ENCODE measurements at places on chromosomes 16 and 17. TPM values are rescaled to one million over a fixed set of nuclear protein-coding genes. Genes with fewer than 3 reads are reported as not detected.

The NHERF2 gene
- 20.1 TPM for total RNA-seq

The KRTAP9-2 gene
- not detected for total RNA-seq

The CMTM2 gene
- not detected for total RNA-seq

The GAST gene
- 0.90 TPM for total RNA-seq

The KDM8 gene
- total RNA-seq = 1.7 TPM

The KRTAP1-5 gene
- not detected for total RNA-seq

The PGS1 gene
- total RNA-seq = 22.5 TPM

The HBZ gene
- not detected for total RNA-seq

The ITGAL gene
- total RNA-seq = not detected

The CTRL gene
- total RNA-seq = 0.26 TPM

The PRRT2 gene
- not detected for total RNA-seq

The PRSS21 gene
- 2.8 TPM for total RNA-seq

The HES7 gene
- total RNA-seq = 0.13 TPM

The CCL2 gene
- total RNA-seq = not detected

The SRP68 gene
- total RNA-seq = 54.8 TPM

The ZNF750 gene
- 13.8 TPM for total RNA-seq

The CCL17 gene
- not detected for total RNA-seq

The RCVRN gene
- not detected for total RNA-seq

The DNAH9 gene
- under 0.01 TPM for total RNA-seq

The RUSF1 gene
- 26.9 TPM for total RNA-seq
